ENCODE measurements at places on chromosomes 2 and 18.
A peak's percentile ranks its signal among the peaks of the same experiment; 100 is the strongest.

DNA sequence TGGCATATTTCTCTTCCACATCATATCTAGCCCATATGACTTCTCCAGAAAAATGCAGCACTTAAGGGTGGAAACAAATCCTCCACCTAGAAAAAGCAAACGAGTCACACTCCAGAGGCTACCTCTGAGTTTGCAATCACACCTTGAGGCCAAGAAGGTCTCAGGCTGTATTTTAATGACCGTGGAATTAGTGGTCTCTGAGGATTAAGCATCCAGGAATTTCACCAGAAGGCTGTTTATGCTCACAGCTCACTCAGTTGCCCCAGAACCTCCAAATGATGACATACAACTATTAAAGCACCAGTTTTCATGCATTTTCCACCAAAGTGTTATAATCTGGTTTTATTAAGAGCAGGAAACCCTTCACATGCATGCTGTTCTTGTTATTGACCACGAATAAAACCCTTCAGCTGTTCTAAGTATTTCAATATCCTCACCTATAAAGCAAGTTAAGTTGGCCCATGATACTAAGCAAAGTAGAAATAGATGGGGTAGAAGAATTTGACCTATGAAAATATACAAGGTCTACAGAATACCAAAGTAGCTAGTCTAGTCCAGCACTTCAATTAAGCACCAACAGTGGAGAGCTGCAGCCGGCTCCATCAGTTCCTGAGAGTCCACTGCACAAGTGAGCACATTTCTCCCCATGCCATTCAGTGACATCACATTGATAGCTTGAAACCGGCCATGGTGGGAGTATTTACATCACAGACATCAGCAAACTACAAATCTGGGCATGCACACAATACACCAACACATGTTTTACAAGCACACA is 39.5 kb upstream of the SLC14A1 start:
- no peak for DNase-seq

GRCh38 chr18:944440-944839 is 39.8 kb downstream of the ADCYAP1 start:
- DNase-seq: no peak

DNA sequence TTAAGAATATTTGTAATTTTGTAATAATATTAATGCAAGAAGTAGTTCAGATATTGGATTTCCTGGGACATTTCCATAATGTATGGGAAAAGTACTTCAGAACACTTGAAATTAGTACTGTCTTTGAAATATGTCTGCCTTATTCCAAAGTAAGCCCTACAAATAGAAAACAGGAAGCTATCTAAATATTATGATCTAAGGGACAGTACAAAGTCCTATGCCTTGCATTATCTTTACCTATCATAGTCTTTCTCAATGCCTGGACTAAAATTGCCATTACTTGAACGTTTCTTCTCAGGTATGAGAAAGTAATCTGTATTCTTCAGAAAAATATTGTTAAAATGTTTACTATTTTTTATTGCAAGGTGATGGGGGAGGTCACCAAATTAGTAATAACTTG is 113.0 kb downstream of the PPP1R1C start:
- DNase-seq: no peak

- no peak for DNase-seq
Measured at GRCh38 chr2:218291318-218292047, 820 bp downstream of the TMBIM1 start.

- DNase-seq: no peak
Measured at GRCh38 chr18:3152294-3152693, 67.5 kb downstream of the MYOM1 start.

DNA sequence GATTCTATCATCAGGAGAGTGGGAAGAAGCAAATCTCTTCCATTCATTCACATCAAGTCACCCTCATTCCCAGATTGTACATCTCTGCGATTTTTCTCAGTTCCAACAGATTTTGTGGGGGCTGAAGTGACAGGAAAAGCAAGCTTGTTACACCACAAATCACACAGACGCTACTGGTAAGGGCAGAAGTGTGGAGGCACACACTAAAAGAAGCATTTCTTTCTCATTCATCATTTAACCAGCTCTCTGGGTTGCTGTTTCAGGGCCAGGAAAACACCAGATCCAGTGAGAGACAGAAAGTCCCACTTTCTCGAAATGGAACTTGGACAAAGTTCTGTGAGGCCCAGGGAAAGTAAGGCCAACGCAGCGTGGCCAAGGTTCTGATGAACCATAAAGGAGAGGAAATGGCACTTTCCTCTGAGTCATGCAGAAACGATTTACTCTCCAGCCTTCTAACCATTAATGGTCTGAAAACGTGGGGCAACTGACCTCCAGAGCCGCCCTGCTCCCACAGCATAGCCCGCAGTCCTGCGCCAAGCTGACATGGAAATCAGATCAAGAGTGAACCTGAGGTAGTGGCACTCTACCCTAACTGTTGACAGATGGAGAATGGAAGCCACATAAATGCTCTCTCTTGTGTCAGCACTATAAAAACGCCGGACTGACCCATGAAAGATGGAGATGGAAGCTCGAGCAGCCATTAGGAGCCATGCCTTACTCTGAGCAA is 191.0 kb downstream of the C1D start:
- DNase-seq: no peak

DNA sequence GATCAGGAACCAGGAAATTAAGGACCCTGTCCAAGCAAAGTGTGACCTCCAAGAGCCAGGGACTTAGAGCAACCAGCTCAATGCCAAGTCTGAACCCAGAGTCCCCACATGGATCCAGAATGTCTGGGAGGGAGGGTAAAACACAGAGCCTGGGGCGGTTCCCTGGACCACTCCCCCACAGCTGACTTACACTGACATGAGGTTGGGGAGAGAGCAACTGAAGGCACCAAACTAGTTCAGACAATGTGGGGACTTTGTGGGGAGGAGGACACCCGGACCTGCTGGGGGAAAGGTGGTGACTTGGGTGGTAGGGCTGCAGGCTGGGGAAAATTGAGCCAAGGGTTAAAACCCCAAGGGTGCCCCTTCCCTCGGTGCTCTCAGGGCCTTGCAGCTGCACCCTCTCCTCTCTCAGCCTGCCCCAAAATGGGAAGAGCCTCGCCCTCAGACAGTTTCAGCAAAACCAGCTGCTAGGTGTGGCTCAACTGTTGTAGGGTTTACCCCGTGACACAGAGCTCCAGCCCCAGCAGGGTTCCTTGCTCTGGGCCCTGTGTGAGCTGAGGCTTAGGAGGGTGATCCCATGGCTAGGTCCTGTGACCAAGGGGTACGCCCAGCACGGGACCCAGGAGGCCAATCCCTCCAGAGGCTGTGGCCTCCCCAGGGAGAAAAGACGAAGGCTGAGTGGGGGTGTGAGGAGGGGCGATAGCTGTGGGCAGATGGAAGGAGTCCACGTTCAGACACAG is 28.6 kb downstream of the MARCO start:
- DNase-seq: peak; percentile 1

DNA sequence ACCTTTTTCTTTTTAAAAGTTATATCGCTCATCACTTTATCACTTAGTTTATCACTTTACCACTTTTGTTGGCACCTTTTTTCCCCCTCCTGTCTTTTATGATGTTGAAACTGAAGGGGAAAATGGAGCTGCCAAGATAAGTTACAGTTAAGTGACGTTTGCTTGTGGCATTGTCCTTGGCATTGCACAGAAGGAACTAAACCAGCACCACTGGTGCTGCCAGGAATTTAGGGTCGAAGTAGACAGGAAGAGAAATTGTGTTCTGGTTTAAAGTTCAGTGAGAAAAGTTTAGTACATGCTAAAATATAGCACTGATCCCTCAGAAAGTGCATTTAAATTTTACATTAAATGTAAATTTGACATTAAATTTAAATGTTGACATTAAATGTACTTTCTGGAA is 49.9 kb downstream of the MYO1B start:
- no peak for DNase-seq

DNA sequence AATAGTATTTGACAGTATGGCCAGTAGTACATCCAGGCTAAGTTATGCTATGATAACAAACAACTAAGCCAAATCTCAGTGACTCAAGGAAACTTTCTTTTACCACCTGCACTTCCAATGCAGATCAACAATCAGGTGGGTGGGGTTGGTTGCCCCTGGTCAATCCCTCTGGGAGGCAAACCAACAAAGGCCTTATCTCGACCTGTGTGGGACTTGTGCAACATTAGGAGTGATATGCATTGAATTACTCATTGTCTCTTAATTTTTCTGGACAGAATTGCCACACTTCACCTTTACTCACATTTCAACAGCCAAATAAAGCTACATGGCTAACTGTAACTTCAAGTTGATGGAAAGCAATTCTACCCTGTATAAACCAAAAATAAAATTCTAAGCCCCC is 1049.3 kb upstream of the CDH2 start:
- DNase-seq: no peak

GRCh38 chr2:238235331-238235732 is 4.5 kb downstream of the HES6 start:
- DNase-seq: no peak

- DNase-seq: no peak
Measured at GRCh38 chr2:212379103-212379502, 159.5 kb downstream of the ERBB4 start.

- no peak for DNase-seq
Measured at GRCh38 chr18:42112657-42113420, 157.8 kb downstream of the PIK3C3 start.

DNA sequence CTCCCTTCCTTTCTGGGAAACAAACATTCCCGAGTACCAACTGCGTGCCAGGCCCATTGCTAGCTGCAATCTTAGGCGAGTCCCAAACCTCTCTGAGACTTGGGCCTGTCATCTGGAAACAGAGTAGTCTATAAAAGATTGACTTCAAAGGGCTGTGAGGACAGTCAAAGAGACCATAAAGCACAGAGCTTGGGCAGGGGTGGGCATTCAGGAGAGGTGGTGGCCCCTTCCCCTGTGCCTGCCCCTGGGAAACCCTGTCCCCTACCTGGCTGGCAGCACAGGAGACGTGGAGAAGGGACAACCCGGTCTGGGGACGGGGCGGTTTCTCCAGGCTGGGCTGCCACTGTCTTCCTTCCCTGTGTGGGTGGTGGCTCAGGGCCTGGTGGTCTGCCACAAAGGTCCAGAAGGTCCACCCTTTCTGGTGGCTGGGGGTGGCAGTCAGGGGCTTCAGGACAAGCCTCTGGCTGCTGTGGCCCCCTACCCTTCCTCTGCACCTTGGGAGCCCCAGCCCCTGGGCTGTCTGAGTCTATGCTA is 33.9 kb upstream of the FOSL2 start:
- DNase-seq: no peak

- no peak for DNase-seq
Measured at GRCh38 chr18:9422816-9423519, 52.3 kb upstream of the RALBP1 start.

GRCh38 chr2:112820343-112820742 is 16.2 kb downstream of the IL1B start:
- no peak for DNase-seq

DNA sequence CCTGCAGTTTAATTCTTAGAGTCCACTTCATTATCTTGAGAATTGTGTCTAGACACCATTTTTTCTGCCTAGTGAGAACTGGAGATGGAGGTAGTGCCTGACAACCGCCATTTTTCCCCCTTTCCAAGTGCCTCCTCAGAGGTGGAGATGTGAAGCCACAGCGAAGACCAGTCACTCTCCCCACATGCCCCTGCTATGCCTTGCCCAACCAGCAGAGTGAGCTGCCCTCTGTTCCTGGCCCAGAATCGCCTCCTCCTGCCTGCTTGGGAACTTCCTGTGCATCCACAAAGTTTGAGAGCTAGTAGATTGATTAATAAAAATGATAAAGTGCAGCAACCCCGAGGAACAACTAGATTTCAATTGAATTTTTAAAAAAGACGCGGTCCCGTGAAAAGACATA is 123.3 kb downstream of the CLIP4 start:
- DNase-seq: peak; percentile 4

DNA sequence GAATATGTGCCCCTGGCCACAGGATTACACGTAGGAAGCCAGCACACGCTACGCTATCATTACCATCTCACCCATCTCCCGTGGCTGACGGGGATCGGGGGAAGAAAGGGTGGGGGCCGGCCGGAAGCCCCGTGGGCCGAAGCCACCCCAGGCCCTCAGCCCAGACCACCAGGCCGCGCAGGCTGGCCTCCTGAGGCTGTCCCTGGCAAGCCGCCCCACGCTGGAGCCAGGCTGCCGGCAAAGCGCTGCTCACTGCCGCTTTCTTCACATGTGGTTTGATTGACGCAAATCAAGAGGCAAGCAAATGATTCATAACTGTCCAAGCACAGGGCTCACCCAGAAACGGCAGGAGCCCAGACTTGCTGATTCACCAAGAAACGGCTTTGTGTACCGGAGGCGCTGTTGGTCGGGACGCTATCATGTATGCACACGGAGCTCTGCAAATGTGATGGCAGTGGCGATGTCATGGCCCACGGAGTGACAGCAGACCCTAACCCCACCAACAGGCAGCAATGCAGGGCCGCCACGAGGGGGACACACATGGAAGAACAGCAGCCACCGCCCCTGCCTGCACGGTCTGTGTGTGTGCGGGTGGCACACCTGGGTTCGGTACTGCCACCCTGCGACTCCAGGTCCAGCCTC is 125.7 kb downstream of the HDAC4 start:
- DNase-seq: peak; percentile 68

DNA sequence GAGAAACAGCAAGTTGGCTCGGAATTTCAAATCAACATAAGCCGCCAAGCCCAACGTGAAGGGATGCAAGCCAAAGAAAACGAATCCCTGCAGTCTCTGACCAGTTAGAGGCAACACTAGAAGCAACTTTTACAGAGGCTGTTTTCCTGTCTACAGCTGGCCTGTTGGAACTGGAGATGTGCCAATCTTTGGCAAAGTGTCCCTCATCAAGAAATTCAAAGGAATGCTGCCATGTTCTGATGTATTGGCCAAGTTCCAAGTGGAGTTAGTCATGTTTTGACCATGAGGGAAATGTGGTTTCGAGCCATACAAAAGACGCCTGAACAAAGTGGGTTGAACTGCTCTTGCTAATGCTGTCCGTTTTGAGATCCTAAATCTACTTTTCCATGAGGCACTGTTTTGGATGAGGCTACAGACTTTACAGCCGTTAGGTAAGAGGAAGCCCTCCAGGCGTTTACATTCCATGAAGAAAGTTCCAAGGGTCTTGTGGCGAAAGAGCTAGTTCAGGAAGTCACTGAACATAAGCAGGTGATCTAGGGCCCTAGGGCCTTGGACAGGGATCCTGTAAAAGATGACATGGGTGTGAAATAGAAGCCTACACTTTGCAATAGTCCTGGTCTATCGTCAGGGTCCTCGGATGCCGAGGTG is 140.7 kb upstream of the PXDN start:
- DNase-seq: no peak

- DNase-seq: peak; percentile 48
Measured at GRCh38 chr2:14903709-14904374, 271.3 kb downstream of the LRATD1 start.

- peak; percentile 68 for DNase-seq
Measured at GRCh38 chr2:216698895-216699294, 3.5 kb upstream of the IGFBP5 start.

- DNase-seq: no peak
Measured at GRCh38 chr2:236607471-236608187, 38.0 kb downstream of the ACKR3 start.

Data from AML-193 (cell line).